ENCODE measurements at places on chromosomes 3 and 15. TPM values are rescaled to one million over a fixed set of nuclear protein-coding genes. Genes with fewer than 3 reads are reported as not detected.
A peak's percentile ranks its signal among the peaks of the same experiment; 100 is the strongest.

DNA sequence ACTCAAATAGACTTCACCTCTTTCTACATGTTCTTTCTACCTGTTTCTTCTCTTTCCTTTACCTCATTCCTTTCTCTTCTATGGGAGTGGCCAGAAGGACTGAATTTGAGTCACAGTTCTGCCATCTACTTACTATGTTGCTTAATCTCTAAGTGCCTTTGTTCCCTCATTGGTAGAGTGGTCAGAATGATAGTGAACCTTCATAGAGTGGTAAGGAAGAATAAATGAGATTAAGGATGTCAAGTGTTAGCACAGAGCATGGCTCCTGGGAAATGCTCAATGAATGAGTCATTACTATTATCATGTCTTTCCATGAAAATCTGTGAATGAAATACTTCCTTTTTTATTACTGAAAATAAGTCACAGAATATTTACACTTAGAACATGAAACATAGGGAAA lies 17.5 kb downstream of the TMEM207 start:
- H3K4me3 ChIP-seq, result no peak overlapping the region
- no peaks in the 10 kb centered on the region for H3K4me1 ChIP-seq
- H3K27me3 ChIP-seq, result no peaks in the 10 kb centered on the region
- DNase-seq, result no peak
- H3K36me3 ChIP-seq, result no peaks in the 10 kb centered on the region

DNA sequence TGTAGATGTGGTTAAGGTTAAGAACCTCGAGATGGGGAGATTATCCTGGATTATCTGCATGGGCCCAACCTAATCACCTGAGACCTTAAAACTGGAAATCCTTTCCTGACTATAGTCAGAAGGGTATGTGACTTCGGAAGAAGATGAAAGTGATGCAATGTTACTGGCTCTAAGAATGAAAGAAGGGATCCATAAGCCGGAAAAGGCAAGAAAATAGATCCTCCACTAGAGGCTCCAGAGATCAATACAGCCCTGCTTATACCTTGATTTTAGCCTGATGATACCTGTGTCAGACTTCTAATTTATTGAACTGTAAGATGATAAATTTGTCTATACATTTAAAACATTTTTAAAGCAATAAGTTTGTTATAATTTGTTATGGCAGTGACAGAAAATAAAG lies 21.5 kb upstream of the GASK1A start:
- no peaks in the 10 kb centered on the region for H3K36me3 ChIP-seq
- H3K4me1 ChIP-seq, result no peaks in the 10 kb centered on the region
- H3K27ac ChIP-seq, result no peak overlapping the region
- no peak overlapping the region for H3K4me3 ChIP-seq
- H3K27me3 ChIP-seq, result no peaks in the 10 kb centered on the region
- DNase-seq, result no peak

GRCh38 chr15:82635798-82636197 lies 11.4 kb downstream of the CPEB1 start:
- no peak overlapping the region for H3K27ac ChIP-seq
- H3K4me3 ChIP-seq, result no peak overlapping the region
- H3K36me3 ChIP-seq, result no peaks in the 10 kb centered on the region

DNA sequence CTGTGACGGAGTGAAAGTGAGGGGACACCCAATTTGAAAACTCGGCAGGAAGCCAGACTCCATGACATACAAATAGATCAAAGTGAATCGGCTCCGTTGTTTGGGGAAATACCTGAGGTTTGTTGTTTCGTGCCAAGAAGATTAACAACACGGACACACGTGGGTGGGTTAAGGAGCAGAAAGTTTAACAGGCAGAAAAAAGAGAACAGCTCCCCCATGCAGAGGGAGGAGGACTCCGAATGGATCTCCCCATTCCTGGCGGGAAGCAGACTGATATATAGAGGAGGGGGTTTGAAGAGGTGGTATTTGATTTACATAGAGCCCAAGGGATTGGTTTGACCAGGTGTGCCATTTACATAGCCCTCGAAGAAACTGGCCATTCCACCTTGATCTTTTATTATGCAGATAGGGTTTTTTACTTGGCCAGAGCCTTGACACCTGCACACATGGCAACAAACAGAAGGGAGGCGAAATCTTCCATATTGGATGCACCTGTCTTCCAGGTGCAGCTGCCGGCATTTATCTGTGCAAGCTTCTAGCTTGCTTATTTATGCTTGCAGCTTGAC lies 4.8 kb upstream of the SACM1L start:
- peaks cover 4% of the 10 kb centered on the region for H3K36me3 ChIP-seq
- no peak for DNase-seq
- H3K4me3 ChIP-seq, result no peak overlapping the region
- H3K27ac ChIP-seq, result no peak overlapping the region

GRCh38 chr3:16794257-16794656 lies 90.5 kb upstream of the PLCL2 start:
- H3K27me3 ChIP-seq, result peaks cover 2% of the 10 kb centered on the region
- peak overlapping the region; percentile 15 for H3K27ac ChIP-seq
- H3K4me1 ChIP-seq, result peaks cover 44% of the 10 kb centered on the region

- no peaks in the 10 kb centered on the region for H3K36me3 ChIP-seq
- no peaks in the 10 kb centered on the region for H3K4me1 ChIP-seq
- H3K4me3 ChIP-seq, result no peak overlapping the region
- no peak for DNase-seq
Observed at GRCh38 chr3:152197451-152197850, 71.3 kb upstream of the MBNL1 start.

DNA sequence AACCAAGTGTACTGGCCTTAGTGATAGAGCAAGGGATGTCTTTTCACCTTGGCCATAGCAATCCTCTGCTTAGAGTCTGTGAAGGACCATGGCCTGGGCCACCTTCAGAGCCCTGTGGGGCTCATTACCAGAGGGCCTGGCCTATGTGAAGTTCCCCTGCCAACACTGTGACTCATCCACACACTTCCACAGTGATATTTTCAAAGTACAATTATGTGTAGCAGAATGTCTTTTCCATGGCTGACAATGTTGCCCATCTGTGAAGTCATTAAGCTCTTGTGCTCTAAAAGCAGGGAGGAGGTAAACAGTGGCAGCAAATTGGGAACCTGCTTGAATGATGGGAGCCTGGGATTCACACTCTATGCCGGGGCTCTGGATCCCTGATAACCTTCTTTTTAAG lies 12.2 kb upstream of the CACNA1D start:
- no peak for DNase-seq
- H3K27ac ChIP-seq, result no peak overlapping the region

DNA sequence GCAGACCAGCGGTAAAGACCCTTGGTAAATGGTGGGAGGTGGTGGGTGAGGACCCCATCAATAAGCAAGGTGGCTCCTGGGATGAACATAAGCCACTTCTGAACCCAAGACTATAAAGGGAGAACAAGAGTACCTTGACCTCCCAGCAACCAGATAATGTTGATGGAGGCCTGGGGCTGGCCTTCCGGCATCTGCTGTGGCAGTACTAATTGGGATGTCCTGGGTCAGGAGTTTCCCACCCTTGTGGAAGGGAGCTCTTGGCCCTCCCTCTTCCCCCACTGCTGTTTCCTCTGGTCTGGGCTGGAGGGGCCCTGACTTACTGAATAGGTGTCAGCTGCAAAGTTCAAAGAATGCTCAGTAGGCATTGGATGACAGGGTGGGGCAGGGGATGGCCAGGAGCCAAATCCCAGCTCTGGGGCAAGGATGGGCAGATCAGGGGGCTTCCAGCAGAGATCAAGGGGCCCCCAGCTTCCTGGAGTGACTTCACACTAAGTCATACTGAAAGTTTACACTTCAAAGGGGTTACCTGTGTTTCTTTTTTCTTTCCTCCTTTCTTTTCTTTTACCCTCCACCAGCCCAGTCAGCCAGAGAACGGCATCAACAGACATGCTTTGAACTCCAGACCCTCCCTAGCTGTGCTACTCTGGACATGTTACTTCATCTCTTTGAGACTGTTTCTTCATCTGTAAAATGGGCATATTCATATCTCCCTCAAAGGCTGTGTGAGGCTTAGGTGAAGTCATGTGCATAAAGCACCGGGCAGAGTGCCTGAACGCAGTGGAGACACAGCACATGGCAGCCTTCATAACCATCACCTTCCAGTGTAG lies 1.5 kb downstream of the RBP1 start:
- peaks cover 28% of the 10 kb centered on the region for H3K27me3 ChIP-seq
- H3K4me3 ChIP-seq, result peak overlapping the region; percentile 89
- H3K27ac ChIP-seq, result peak overlapping the region; percentile 94
- DNase-seq, result no peak
- H3K36me3 ChIP-seq, result peaks cover 12% of the 10 kb centered on the region
- peaks cover 61% of the 10 kb centered on the region for H3K4me1 ChIP-seq

DNA sequence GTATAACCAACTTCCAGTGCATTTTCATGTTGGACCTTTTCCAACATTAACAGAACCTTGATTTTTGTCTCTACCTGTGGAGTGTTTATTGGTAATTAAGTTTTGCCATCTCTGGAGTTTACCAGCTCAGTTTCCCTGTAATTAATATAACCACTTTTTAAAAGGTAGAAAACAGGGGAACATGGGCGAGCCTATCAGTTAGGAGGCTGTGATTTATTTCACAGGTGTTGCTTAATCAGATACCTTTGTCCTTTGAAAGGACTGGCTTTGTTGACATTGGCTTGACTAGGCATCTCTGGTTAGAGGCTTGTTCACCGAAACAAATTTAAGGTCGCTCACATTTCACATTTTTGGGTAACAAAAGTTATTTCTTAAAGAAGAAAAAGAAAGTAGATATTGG lies 622 bp downstream of the NAALADL2 start:
- no peaks in the 10 kb centered on the region for H3K27me3 ChIP-seq
- DNase-seq, result no peak
- no peaks in the 10 kb centered on the region for H3K36me3 ChIP-seq

GRCh38 chr15:71687902-71688508 lies 122.3 kb upstream of the NR2E3 start:
- peaks cover 10% of the 10 kb centered on the region for H3K36me3 ChIP-seq
- peaks cover 4% of the 10 kb centered on the region for H3K27me3 ChIP-seq
- peaks cover 21% of the 10 kb centered on the region for H3K4me1 ChIP-seq
- H3K4me3 ChIP-seq, result peak overlapping the region; percentile 26
- H3K27ac ChIP-seq, result peak overlapping the region; percentile 85

CAPN3 gene
- total RNA-seq, result 1.8 TPM

ERC2 gene
- total RNA-seq, result 48.3 TPM

LYZL4 gene
- total RNA-seq, result not detected

CNTN4 gene
- 23.0 TPM for total RNA-seq

P2RY13 gene
- not detected for total RNA-seq
